ENCODE measurements at places on chromosomes 1 and 21. TPM values are rescaled to one million over a fixed set of nuclear protein-coding genes. Genes with fewer than 3 reads are reported as not detected.
A peak's percentile ranks its signal among the peaks of the same experiment; 100 is the strongest.

PWP2 gene
- total RNA-seq, result 23.7 TPM

S1PR1 gene
- total RNA-seq, result 11.5 TPM

LMX1A gene
- total RNA-seq, result 0.62 TPM

MAN1C1 gene
- 12.8 TPM for total RNA-seq

OVAAL gene
- total RNA-seq, result not detected

OTUD7B gene
- 31.5 TPM for total RNA-seq

KCNK1 gene
- total RNA-seq, result 1.8 TPM

SPRR5 gene
- total RNA-seq, result not detected

CD52 gene
- not detected for total RNA-seq

BGLAP gene
- 1.5 TPM for total RNA-seq

ADAMTS5 gene
- total RNA-seq, result 3.7 TPM

SRSF10 gene
- 124 TPM for total RNA-seq

CRNN gene
- 0.43 TPM for total RNA-seq

OR10J1 gene
- 3.0 TPM for total RNA-seq

SLC44A5 gene
- 4.9 TPM for total RNA-seq

SLC45A3 gene
- 8.9 TPM for total RNA-seq

SYNC gene
- 11.8 TPM for total RNA-seq

ARHGEF16 gene
- 17.1 TPM for total RNA-seq

PAPPA2 gene
- total RNA-seq, result 2.2 TPM

- H3K4me3 ChIP-seq, result no peak overlapping the region
- no peaks in the 10 kb centered on the region for H3K36me3 ChIP-seq
- DNase-seq, result no peak
- no peaks in the 10 kb centered on the region for H3K27me3 ChIP-seq
- H3K27ac ChIP-seq, result no peak overlapping the region
- no peaks in the 10 kb centered on the region for H3K4me1 ChIP-seq
These were observed 1.5 kb upstream of the FCMR start for GRCh38 chr1:206923009-206923960.

DNA sequence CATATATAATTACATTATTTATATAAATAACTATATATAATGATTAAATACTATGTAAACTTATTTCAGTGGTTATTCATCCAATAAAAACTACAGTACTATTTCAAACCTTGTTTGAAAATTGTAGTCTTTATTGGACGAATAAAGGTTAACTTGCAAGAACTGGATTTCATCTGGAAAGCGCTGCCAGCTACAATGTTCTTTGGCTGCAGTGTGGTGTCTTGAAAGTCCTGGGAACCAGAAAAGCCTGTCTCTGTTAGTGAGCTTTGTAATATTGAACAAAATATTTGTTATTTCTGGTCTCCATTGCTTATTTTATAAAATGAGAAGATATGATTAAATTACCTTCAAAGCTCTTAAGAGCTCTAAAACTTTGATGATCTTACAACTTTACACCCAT lies 763.6 kb downstream of the ADGRL2 start:
- H3K4me1 ChIP-seq, result no peaks in the 10 kb centered on the region
- H3K36me3 ChIP-seq, result no peaks in the 10 kb centered on the region
- H3K4me3 ChIP-seq, result no peak overlapping the region
- H3K27ac ChIP-seq, result no peak overlapping the region
- no peaks in the 10 kb centered on the region for H3K27me3 ChIP-seq

DNA sequence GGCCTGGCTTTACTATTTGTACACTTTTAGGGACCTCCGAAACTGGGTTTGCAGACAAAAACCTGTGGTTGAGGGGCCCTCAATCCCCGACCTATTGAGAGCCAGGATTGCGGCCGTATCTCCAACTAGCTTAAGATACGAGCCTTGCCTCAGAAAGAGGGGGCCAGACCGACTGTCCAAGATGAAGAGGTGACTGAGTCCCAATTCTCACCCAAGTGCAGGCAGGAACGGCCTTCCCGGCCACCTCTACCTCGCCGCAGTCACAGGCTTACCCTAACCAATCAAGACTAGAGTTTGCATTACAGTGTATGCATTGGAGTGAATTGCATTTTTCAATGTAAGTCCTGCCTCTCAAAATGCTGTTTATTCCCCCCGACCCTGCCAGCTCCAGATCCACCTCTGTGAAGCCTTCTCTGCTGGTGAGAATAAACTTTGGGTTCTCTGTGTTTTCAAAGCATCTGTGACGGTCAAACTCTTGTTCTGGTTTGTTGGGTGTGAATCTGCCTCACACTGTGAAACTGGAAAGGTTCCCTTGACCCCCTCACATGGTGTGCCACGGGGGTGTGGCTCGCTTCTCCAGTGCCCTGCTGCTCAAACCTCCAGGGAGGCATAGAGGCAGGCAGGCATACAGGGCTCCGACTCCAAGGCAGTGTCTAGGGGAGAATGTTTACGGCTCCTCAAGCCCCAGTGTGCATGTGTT lies 62.2 kb upstream of the WLS start:
- DNase-seq, result no peak
- H3K4me1 ChIP-seq, result peaks cover 32% of the 10 kb centered on the region
- no peak overlapping the region for H3K4me3 ChIP-seq
- H3K36me3 ChIP-seq, result no peaks in the 10 kb centered on the region

- no peaks in the 10 kb centered on the region for H3K4me1 ChIP-seq
- DNase-seq, result no peak
- H3K27ac ChIP-seq, result no peak overlapping the region
- no peaks in the 10 kb centered on the region for H3K27me3 ChIP-seq
- no peaks in the 10 kb centered on the region for H3K36me3 ChIP-seq
- H3K4me3 ChIP-seq, result no peak overlapping the region
These were observed 1086.3 kb upstream of the TMPRSS15 start for GRCh38 chr21:19489930-19490329.

GRCh38 chr1:55585402-55585792 lies 370.2 kb upstream of the USP24 start:
- H3K27me3 ChIP-seq, result no peaks in the 10 kb centered on the region
- H3K36me3 ChIP-seq, result no peaks in the 10 kb centered on the region
- peaks cover 49% of the 10 kb centered on the region for H3K4me1 ChIP-seq
- peak overlapping the region; percentile 93 for H3K27ac ChIP-seq
- H3K4me3 ChIP-seq, result no peak overlapping the region
- no peak for DNase-seq

- no peaks in the 10 kb centered on the region for H3K27me3 ChIP-seq
- no peak for DNase-seq
- H3K4me1 ChIP-seq, result peaks cover 19% of the 10 kb centered on the region
- H3K27ac ChIP-seq, result peak overlapping the region; percentile 95
- no peaks in the 10 kb centered on the region for H3K36me3 ChIP-seq
These were observed 1.3 kb upstream of the FGGY start for GRCh38 chr1:59295618-59296017.

GRCh38 chr1:169307176-169307575 lies 60.4 kb downstream of the NME7 start:
- no peaks in the 10 kb centered on the region for H3K4me1 ChIP-seq
- H3K4me3 ChIP-seq, result no peak overlapping the region
- no peak for DNase-seq
- no peak overlapping the region for H3K27ac ChIP-seq

DNA sequence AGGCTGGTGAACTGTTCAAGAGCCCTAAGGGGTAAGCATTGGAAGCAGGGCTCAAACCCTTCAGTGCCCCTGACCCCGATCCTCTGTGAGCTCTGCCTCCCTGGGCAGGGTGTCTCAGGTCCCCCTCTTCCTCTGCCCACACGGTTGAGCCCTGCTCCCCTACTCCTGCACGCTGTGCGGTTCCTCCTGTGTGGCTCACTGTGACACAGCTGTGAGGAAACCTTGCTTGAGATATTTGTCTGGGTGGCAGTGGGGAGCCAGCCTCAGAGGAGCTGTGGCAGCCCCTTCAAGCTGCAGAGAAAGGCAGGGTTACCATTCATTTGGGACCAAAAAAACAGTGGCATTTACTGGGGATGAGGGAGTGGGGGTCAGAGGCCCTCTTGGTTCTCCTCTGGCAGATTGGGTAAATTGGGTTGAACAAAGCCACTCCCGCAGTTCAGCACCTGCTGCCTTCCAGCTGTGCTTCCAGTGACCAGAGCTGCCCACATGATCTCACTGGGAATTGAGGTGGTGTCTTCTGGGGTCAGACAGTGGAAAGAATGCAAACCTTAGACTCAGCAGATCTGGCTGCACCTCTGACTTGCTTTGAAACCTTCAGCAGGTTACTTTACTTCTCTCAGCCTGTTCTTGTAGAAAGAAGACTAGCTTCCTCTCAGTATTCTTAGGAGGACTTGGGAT lies 60.6 kb upstream of the CD1D start:
- no peak for DNase-seq
- no peak overlapping the region for H3K4me3 ChIP-seq
- no peaks in the 10 kb centered on the region for H3K27me3 ChIP-seq
- H3K36me3 ChIP-seq, result no peaks in the 10 kb centered on the region
- H3K27ac ChIP-seq, result no peak overlapping the region

GRCh38 chr1:51768971-51769588 lies 109.4 kb downstream of the NRDC start:
- H3K36me3 ChIP-seq, result no peaks in the 10 kb centered on the region
- H3K27me3 ChIP-seq, result no peaks in the 10 kb centered on the region
- DNase-seq, result peak; percentile 44
- H3K27ac ChIP-seq, result no peak overlapping the region

GRCh38 chr1:154551474-154551873 lies 7.0 kb downstream of the UBE2Q1 start:
- no peaks in the 10 kb centered on the region for H3K36me3 ChIP-seq
- H3K4me1 ChIP-seq, result peaks cover 13% of the 10 kb centered on the region
- DNase-seq, result no peak
- H3K27me3 ChIP-seq, result no peaks in the 10 kb centered on the region
- no peak overlapping the region for H3K4me3 ChIP-seq
- H3K27ac ChIP-seq, result no peak overlapping the region

DNA sequence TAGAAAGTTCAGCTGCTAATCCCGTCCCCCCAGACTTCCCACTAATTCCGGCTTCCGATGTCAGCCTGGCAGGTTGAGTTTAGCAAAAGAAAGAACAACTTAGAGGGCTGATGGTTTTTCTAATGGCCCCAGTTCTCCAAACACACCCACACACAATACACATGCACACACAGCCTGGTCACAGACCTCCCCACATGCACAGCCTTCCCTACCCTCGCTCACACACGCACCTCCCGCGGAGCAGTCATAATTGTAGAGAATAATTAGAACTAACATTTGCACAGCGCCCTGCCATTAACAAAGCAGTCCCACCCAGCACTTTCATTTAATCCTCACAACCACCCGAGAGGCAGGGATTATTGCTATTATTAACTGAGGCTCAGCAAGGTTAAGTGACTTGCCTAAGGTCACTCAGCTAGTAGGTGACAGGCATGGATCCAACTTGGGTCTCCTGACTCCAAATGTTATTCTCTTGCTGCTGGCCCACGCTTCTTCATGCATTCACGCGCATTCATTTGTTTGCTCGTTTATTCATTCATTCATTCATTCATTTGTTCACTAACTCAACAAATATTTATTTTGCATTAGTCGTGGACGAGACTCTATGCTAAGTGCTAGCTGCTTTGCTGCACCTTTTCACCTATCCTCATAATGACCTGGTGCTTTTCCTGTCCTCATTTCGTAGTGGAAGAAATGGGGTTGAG lies 274.9 kb downstream of the FOXD2 start:
- H3K27ac ChIP-seq, result no peak overlapping the region
- H3K4me3 ChIP-seq, result no peak overlapping the region
- no peaks in the 10 kb centered on the region for H3K36me3 ChIP-seq
- H3K27me3 ChIP-seq, result no peaks in the 10 kb centered on the region
- DNase-seq, result no peak
- peaks cover 15% of the 10 kb centered on the region for H3K4me1 ChIP-seq

GRCh38 chr1:217924924-217925323 lies 293.8 kb downstream of the SPATA17 start:
- DNase-seq, result no peak
- no peaks in the 10 kb centered on the region for H3K36me3 ChIP-seq
- peak overlapping the region; percentile 14 for H3K4me3 ChIP-seq
- no peaks in the 10 kb centered on the region for H3K4me1 ChIP-seq
- H3K27ac ChIP-seq, result no peak overlapping the region

GRCh38 chr1:90362163-90362562 lies 354.9 kb downstream of the BARHL2 start:
- H3K27me3 ChIP-seq, result no peaks in the 10 kb centered on the region
- no peaks in the 10 kb centered on the region for H3K36me3 ChIP-seq
- H3K4me3 ChIP-seq, result no peak overlapping the region
- H3K4me1 ChIP-seq, result no peaks in the 10 kb centered on the region
- no peak overlapping the region for H3K27ac ChIP-seq

- H3K27ac ChIP-seq, result no peak overlapping the region
- H3K27me3 ChIP-seq, result no peaks in the 10 kb centered on the region
- H3K4me3 ChIP-seq, result no peak overlapping the region
- H3K4me1 ChIP-seq, result no peaks in the 10 kb centered on the region
- DNase-seq, result no peak
These were observed 98.4 kb downstream of the MAGI3 start for GRCh38 chr1:113488576-113489177.

DNA sequence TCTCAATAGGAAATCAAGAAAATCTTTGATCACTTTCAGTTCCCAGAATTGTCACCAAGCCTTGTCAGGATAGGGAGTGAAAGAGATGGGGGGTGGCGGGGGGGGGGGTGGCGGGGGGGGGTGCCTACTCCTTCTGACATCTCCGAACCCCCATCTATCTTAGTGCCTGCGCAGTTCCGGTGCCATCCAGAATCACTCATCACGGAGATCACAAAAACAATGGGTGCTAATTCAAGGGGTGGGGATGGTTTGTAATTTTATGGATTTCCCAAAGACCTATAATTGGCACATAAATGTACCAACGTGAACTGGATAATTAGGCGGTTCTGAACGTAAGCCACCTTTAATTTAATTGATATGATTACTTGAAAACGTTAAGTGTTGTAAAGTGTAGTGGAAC lies 2.1 kb downstream of the DAB1 start:
- H3K27ac ChIP-seq, result no peak overlapping the region
- H3K36me3 ChIP-seq, result no peaks in the 10 kb centered on the region
- no peaks in the 10 kb centered on the region for H3K27me3 ChIP-seq
- peaks cover 7% of the 10 kb centered on the region for H3K4me1 ChIP-seq

- H3K4me3 ChIP-seq, result no peak overlapping the region
- peaks cover 17% of the 10 kb centered on the region for H3K4me1 ChIP-seq
- H3K27me3 ChIP-seq, result no peaks in the 10 kb centered on the region
- no peak for DNase-seq
These were observed 45.3 kb downstream of the JAK1 start for GRCh38 chr1:64920941-64921589.

GRCh38 chr1:38308780-38309179 lies 262.2 kb upstream of the POU3F1 start:
- no peaks in the 10 kb centered on the region for H3K4me1 ChIP-seq
- DNase-seq, result no peak
- H3K27ac ChIP-seq, result no peak overlapping the region

- no peak for DNase-seq
- no peaks in the 10 kb centered on the region for H3K4me1 ChIP-seq
- H3K4me3 ChIP-seq, result no peak overlapping the region
- no peaks in the 10 kb centered on the region for H3K27me3 ChIP-seq
These were observed 484.8 kb upstream of the RUNX1 start for GRCh38 chr21:35533893-35534292.

DNA sequence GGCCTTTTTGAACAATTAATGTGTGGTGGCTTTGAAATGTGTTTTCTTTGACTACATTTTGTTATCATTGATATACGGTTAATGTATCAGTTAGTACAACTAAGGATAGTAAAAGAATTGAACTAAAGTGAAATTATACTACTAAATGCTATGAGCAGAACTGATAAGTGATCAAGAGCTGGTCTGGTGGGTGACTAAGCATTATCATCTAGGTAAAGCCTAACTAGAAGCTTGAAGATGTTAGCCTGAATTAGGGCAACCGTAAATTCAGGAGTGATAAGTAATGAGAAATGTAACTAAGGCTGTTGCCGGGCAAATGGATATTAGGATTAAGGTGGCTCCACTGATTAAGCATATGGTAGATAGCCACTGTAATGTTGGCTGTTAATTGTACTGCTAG lies 16.0 kb upstream of the GCLM start:
- H3K27me3 ChIP-seq, result no peaks in the 10 kb centered on the region
- H3K27ac ChIP-seq, result no peak overlapping the region
- no peaks in the 10 kb centered on the region for H3K36me3 ChIP-seq
- no peaks in the 10 kb centered on the region for H3K4me1 ChIP-seq

All from testis (tissue), 5 donors.